WTC11 (cell line): ENCODE measurements at places on chromosomes 16 and 17. TPM values are rescaled to one million over a fixed set of nuclear protein-coding genes. Genes with fewer than 3 reads are reported as not detected.

- DNase-seq, result no peak
- H3K36me3 ChIP-seq, result no peaks in the 10 kb centered on the region
- no peak within 1 kb of the TSS for H3K4me3 ChIP-seq
Measured at GRCh38 chr16:3065069-3065741, at the start of gene IL32. Gene IL32 (plus strand): TSS chr16:3065640. CDS start chr16:3065812, 172 bp downstream.

GRCh38 chr16:85495259-85495658 lies 117.9 kb upstream of the GSE1 start:
- no peaks in the 10 kb centered on the region for H3K36me3 ChIP-seq
- H3K4me3 ChIP-seq, result no peak overlapping the region
- no peak for DNase-seq
- H3K4me1 ChIP-seq, result peaks cover 17% of the 10 kb centered on the region

- peaks cover 43% of the 10 kb centered on the region for H3K4me1 ChIP-seq
- H3K36me3 ChIP-seq, result no peaks in the 10 kb centered on the region
- H3K27ac ChIP-seq, result peak overlapping the region; percentile 95
- peak overlapping the region; percentile 64 for H3K4me3 ChIP-seq
- peak; percentile 41 for DNase-seq
- no peaks in the 10 kb centered on the region for H3K27me3 ChIP-seq
Measured at GRCh38 chr17:80832266-80832676, 159.4 kb upstream of the CHMP6 start.

Gene SPATA22
- not detected in 3 replicates for total RNA-seq

DNA sequence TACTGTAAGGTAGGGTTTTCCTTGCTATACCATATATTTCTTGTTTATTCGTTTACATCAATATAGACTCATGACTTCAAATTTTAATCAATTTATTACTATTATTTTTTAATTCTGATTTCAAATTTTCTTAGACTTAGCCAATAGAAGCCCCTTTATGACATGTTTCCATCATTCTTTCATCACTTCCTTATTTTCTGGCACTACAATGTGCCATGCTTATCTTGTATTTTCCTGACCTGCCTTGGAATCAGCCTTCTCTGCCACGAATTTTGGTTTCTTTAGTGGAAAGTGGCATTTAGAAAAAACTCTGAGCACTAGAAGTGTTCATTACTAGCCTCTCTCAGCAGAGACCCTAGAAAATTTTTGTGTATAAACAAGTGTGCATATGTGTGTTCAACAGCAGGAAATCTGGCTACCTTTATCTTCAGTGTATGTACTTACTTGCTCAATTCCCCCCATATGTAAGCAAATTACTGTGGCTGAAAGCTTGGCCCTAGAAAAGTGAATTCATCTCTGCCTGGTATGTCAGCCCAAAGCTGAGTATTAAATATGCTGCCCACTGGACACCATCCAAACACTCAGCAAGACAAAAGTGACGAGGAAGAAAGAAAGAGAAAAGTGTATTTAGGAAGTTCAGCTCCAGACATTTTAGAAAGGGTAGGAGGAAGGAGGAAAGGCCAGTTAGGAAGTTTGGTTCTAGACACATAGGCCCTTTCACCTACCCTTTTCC lies 4.0 kb downstream of the STXBP4 start:
- no peaks in the 10 kb centered on the region for H3K4me1 ChIP-seq
- H3K4me3 ChIP-seq, result no peak overlapping the region
- no peaks in the 10 kb centered on the region for H3K27me3 ChIP-seq

Gene LRRC59
- total RNA-seq, result 89.3 to 108 TPM (median 90.4 TPM) in 3 replicates

DNA sequence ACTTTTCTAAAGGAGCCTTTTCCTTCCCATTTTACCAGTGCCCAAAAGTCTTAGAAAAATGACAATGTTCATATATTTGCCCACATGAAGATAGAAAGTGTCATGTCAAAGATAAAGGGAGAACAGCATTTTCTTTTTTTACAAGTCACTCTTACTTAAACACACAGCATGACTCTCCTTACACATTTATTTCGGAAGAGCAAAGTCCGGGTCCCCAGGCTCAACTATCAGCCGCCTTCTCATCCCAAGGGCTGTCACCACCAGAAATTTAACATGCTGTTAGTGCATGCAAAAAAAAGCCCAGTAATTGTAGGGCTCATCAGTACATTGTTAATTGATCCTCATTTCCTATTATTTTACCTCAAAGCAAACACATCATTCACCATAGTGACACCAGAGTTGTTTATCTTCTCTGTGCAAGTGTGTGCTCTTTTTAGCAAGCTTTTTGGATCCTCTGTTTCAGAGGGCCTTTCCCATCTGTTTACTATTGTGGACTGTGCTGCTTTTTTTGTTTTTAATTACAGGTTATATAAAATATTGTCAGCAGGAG lies 560.3 kb downstream of the WWOX start:
- H3K4me1 ChIP-seq, result peaks cover 9% of the 10 kb centered on the region
- no peak for DNase-seq
- no peak overlapping the region for H3K27ac ChIP-seq
- no peaks in the 10 kb centered on the region for H3K36me3 ChIP-seq
- no peaks in the 10 kb centered on the region for H3K27me3 ChIP-seq
- no peak overlapping the region for H3K4me3 ChIP-seq

GRCh38 chr17:5097101-5097834 lies 14.4 kb downstream of the ZNF232 start:
- H3K4me3 ChIP-seq, result peak overlapping the region; percentile 89
- peaks cover 62% of the 10 kb centered on the region for H3K27me3 ChIP-seq
- H3K27ac ChIP-seq, result peak overlapping the region; percentile 84
- peak; percentile 92 for DNase-seq

GRCh38 chr16:75774197-75774596 lies 47.9 kb upstream of the CPHXL start:
- no peaks in the 10 kb centered on the region for H3K4me1 ChIP-seq
- peaks cover 10% of the 10 kb centered on the region for H3K27me3 ChIP-seq
- peaks cover 9% of the 10 kb centered on the region for H3K36me3 ChIP-seq
- no peak overlapping the region for H3K27ac ChIP-seq

GRCh38 chr16:23976524-23976923 lies 140.7 kb downstream of the PRKCB start:
- H3K4me1 ChIP-seq, result peaks cover 20% of the 10 kb centered on the region
- H3K4me3 ChIP-seq, result no peak overlapping the region
- no peak for DNase-seq

Gene SALL1
- total RNA-seq, result 63.9 to 67.0 TPM (median 65.0 TPM) in 3 replicates

GRCh38 chr17:7237761-7238419 lies 1.4 kb downstream of the PHF23 start:
- peak overlapping the region; percentile 15; the same call in 1 of the 2 replicates for H3K27ac ChIP-seq
- H3K4me1 ChIP-seq, result peaks cover 41% of the 10 kb centered on the region
- H3K27me3 ChIP-seq, result no peaks in the 10 kb centered on the region
- peaks cover 29% of the 10 kb centered on the region for H3K36me3 ChIP-seq
- peak overlapping the region; percentile 95 for H3K4me3 ChIP-seq
- DNase-seq, result peak; percentile 89

GRCh38 chr17:70405492-70406220 lies 236.3 kb downstream of the KCNJ2 start:
- no peak overlapping the region for H3K27ac ChIP-seq
- no peak overlapping the region for H3K4me3 ChIP-seq
- H3K36me3 ChIP-seq, result no peaks in the 10 kb centered on the region
- DNase-seq, result no peak

- no peaks in the 10 kb centered on the region for H3K27me3 ChIP-seq
- no peak overlapping the region for H3K4me3 ChIP-seq
- DNase-seq, result no peak
- H3K36me3 ChIP-seq, result no peaks in the 10 kb centered on the region
Measured at GRCh38 chr17:7789131-7789530, 44.9 kb upstream of the KDM6B start.

DNA sequence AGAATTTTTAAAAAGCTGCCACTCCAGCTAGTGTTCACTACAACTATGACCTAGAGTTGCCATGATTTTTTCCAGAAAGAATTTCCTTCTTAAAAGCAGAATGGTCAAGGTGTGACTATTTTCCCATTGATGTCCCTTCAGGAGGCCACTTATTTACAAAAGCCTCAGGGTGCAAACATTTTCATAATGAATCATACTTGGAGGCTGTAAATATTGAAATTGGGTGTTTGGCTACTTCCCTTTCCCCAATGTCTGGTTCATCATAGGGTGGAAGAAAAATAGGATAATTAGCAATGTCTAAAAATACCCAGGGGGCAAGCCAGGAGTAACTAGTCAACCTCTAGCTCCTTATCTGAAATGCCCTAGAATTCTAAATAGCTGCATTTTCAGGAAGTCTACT lies 18.8 kb downstream of the AXIN2 start:
- no peak overlapping the region for H3K4me3 ChIP-seq
- no peak overlapping the region for H3K27ac ChIP-seq
- peaks cover 56% of the 10 kb centered on the region for H3K36me3 ChIP-seq
- peaks cover 72% of the 10 kb centered on the region for H3K4me1 ChIP-seq
- DNase-seq, result no peak

- DNase-seq, result no peak
- no peaks in the 10 kb centered on the region for H3K27me3 ChIP-seq
- no peak overlapping the region for H3K4me3 ChIP-seq
- H3K27ac ChIP-seq, result no peak overlapping the region
- peaks cover 10% of the 10 kb centered on the region for H3K36me3 ChIP-seq
Measured at GRCh38 chr17:68587847-68588246, 13.3 kb downstream of the FAM20A start.

DNA sequence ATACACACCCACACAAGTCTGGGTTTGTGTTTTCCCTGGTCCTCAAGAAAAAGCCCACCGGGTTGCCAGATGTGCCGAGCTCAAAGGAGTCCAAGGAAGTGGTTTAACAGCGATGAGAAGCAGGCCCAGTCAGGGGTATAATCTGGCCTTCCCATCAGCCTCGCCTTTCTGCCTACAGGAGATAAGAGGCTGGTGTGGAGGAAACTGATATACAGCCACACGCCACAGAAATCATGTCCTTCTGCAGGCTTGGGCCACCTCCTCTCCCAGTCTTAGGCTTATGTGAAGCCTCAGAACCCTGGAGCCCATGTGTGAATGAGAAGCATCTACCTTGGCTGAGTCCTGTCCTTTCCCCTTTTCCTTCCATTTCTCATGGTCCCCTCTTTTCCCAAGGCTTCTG lies 43.6 kb upstream of the MMP2 start:
- H3K27ac ChIP-seq, result no peak overlapping the region
- no peaks in the 10 kb centered on the region; the same call in none of the 2 replicates for H3K27me3 ChIP-seq
- no peak for DNase-seq

DNA sequence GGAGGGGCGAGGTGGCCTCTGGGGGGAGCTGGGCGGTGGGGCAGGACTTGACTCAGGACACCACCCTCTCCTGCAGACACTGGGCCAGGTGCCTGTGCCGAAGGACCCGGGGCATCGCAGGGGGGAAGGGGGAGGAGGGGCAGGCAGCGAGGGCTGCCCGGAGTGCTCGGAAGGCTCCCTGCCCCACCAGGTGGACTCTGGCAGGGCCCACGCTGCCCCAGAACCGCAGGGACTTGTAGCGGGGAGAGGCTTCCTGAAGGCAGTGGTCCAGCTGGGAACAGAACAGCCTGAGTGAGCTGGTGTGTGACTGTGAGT lies 4.4 kb upstream of the HCRT start:
- no peak overlapping the region for H3K27ac ChIP-seq
- H3K4me3 ChIP-seq, result no peak overlapping the region
- H3K27me3 ChIP-seq, result peaks cover 24% of the 10 kb centered on the region
- H3K36me3 ChIP-seq, result no peaks in the 10 kb centered on the region
- H3K4me1 ChIP-seq, result peaks cover 25% of the 10 kb centered on the region
- no peak for DNase-seq

DNA sequence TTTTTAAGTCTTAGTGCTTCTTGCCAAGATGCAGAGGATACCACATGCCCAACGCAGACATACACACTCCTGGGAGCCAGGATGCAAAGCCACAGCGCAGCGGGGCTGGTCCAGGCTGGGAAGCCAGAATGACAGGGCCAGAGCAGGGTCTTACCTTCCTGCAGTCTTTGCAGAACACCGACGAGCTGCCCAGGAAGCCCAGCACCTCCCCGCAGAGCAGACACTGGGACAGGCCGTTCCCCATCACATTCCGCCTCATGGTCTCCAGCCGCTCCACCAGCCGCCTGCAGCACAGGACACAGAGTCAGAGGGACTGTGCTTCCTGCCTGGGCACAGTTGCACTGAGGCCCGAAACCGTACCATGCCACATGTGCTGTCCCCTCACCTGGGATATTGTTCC lies 33.3 kb downstream of the RPH3AL start:
- no peak overlapping the region for H3K4me3 ChIP-seq
- H3K27ac ChIP-seq, result no peak overlapping the region
- H3K36me3 ChIP-seq, result peaks cover 12% of the 10 kb centered on the region
- no peak for DNase-seq
- H3K4me1 ChIP-seq, result peaks cover 29% of the 10 kb centered on the region

GRCh38 chr17:66542967-66543520 lies 240.6 kb downstream of the PRKCA start:
- no peak overlapping the region for H3K4me3 ChIP-seq
- peaks cover 16% of the 10 kb centered on the region for H3K36me3 ChIP-seq
- H3K27me3 ChIP-seq, result no peaks in the 10 kb centered on the region
- no peak for DNase-seq
- H3K27ac ChIP-seq, result no peak overlapping the region

Gene TNFRSF17
- 0.18 TPM in 1 of 3 replicates, not detected in the others for total RNA-seq

DNA sequence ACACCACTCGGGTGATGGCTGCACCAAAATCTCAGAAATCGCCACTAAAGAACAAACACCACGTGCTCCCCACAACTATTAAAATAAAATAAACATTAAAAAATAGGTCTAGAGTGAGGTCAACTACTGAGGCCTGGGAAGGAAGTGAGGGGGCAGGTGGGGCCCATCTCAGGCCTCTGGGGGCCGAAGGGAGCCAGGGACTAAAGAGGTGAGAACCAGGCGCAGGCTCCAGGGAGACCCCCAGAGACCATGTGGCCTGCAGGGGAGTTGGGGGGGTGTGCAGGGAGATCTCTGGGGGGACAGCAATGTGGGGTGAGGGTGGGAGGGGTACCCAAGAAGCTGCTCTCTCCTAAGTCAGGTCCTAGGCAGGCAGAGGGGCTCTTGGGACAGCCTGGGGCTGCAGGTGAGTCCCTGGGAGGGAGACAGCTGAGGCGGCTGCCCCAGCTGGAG lies 111.3 kb upstream of the SMURF2 start:
- H3K4me1 ChIP-seq, result peaks cover 15% of the 10 kb centered on the region
- no peak overlapping the region for H3K27ac ChIP-seq
- peaks cover 42% of the 10 kb centered on the region for H3K27me3 ChIP-seq
- no peak for DNase-seq
- peaks cover 4% of the 10 kb centered on the region; the same call in 1 of the 2 replicates for H3K36me3 ChIP-seq

Gene KRTAP3-2
- total RNA-seq, result not detected in 3 replicates

Gene SEC14L1
- total RNA-seq, result 77.2 to 82.8 TPM (median 81.0 TPM) in 3 replicates

Gene SLC5A11
- total RNA-seq, result 0.11 to 0.23 TPM in 2 of 3 replicates, not detected in the other

- peaks cover 73% of the 10 kb centered on the region for H3K36me3 ChIP-seq
- H3K27me3 ChIP-seq, result no peaks in the 10 kb centered on the region; the same call in 1 of the 2 replicates
- no peaks in the 10 kb centered on the region for H3K4me1 ChIP-seq
- H3K27ac ChIP-seq, result no peak overlapping the region
Measured at GRCh38 chr16:35306915-35307314, 1847.5 kb downstream of the TP53TG3F start.

- no peak for DNase-seq
- peaks cover 15% of the 10 kb centered on the region for H3K36me3 ChIP-seq
- H3K27ac ChIP-seq, result no peak overlapping the region
- H3K27me3 ChIP-seq, result no peaks in the 10 kb centered on the region; the same call in 1 of the 2 replicates
- H3K4me3 ChIP-seq, result no peak overlapping the region
- peaks cover 12% of the 10 kb centered on the region for H3K4me1 ChIP-seq
Measured at GRCh38 chr17:76793775-76794174, 55.9 kb downstream of the MFSD11 start.
